ENCODE measurements at places on chromosomes 2 and 18.

GRCh38 chr2:180222644-180223043, 215.5 kb upstream of the CWC22 start:
- no peak for DNase-seq

DNA sequence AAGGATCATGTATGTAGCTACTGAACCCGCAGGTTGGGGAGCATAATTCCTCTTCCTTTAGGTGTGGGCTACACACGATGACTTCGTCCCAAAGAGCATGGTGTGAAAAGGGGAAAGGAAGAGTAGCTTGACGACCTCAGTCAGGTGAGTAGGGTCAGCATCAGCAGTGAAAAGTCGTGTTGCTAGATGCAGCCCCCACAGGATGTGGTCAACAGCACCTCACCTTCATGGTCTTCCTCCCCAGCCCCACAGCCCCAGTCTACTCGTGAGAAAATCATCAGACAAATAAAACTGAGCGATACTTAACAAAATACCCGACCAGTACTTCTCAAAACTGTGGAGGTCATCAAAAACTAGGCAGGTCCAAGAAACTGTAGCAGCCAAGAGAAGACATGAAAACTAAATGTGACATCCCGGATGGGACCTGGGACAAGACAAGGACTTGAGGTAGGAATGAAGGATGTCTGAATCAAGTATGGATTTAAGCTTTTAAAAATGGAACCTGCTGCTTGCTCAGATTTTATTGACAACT, 77.5 kb upstream of the NFATC1 start:
- DNase-seq, result no peak

GRCh38 chr2:88125344-88125923, 2.4 kb downstream of the FABP1 start:
- no peak for DNase-seq

- DNase-seq, result no peak
Observed at GRCh38 chr18:77528872-77529271, 279.2 kb downstream of the GALR1 start.

DNA sequence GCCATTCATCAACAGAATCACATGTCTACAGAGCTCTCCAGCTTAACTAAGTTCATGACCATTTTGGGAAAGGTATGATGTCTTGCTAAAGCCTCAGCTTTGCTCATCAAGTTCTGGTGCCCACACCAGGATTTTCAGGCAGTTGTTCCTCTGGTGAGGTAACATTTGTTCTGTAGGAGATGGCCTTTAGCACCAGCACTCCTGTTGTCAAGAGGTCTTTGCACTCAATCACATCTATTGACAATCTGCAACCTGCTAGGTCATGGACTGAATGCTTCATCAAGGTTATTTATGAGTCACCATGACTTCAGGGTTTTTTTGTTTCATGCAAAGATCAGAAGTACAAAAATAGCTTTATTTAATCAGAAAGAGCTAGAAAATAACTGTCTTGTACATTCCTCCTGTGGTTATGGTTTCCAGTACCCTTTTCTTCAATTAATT, 36.6 kb upstream of the VIT start:
- no peak for DNase-seq

- DNase-seq, result no peak
Observed at GRCh38 chr2:31324016-31324633, 90.2 kb downstream of the EHD3 start.

- DNase-seq, result no peak
Observed at GRCh38 chr2:231810905-231811304, 24.7 kb downstream of the COPS7B start.

- DNase-seq, result no peak
Observed at GRCh38 chr2:31258351-31258750, 24.4 kb downstream of the EHD3 start.

GRCh38 chr2:207768866-207769596, 675 bp downstream of the FZD5 start:
- DNase-seq, result no peak

DNA sequence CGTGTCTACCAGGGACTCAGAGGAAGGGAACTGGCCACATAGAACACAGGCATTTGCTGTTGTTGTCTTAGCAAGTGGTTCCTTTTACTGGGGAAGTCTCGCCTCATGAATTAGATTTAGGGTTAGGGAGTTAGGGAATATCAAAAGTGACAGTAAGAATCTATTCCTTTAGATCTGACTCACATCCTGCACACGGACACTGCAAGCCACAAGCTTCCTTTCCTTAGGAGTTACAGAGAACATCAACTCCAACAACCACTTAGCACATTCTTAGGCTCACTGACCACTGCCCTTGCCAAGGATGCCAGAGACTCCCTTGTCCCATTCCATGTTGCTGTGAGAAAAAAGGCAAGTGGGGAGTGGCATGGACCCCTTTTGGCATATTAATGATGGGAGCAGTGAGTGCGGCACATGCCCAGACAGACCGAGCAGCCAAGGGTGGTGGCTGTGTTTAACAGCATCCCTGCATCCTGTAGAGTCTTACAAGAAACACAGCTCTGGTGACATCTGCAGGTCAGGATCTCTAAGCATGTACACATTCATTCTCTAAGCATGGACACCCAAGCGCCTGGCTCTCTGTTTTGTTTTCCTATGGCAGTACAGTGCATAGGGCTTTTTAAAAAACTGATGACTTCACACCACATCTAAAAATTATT, 745.6 kb upstream of the RAB6C start:
- no peak for DNase-seq

DNA sequence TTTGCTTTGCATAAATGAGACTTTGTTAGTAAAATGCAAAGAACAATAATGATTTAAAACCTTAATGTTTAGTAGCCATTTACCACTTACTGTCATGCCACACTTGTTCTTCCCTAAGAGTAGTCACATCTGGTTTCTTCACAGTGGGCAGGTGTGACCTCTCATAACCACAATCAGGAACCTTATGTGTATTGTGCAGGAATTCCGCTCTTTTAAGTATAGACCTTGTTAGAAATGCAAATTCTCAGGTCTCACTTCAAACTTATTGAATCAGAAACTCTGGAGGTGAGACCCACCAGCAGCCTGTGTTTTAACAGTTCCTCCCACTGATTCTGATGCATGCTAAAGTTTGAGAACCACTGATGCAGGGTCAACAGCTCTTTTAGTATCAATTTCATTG, 518.8 kb upstream of the MEX3C start:
- no peak for DNase-seq

GRCh38 chr2:167212014-167212648, 323.9 kb downstream of the XIRP2 start:
- DNase-seq, result no peak

DNA sequence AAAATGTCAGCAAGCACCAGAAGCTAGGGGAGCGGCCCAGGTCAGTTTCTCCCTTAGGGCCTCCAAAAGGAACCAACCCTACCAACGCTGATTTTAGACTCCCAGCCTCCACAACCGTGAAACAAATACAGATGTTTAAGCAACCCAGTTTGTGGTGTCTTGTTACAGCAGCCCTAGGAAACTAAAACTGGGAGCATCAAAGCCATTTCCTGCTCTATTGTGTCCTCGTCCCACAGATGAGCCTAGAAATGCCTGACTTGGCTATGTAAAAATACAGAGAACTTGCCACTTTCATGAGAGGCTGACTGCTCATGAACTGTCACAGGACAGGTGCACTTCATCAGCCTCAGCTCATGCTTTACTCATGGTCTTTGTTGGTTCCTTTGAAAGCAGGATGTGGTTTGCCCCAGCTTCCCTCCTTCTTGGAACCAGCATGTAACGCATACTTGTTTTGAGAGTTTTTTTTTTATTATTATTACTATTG, 97.6 kb upstream of the SLC39A10 start:
- no peak for DNase-seq

DNA sequence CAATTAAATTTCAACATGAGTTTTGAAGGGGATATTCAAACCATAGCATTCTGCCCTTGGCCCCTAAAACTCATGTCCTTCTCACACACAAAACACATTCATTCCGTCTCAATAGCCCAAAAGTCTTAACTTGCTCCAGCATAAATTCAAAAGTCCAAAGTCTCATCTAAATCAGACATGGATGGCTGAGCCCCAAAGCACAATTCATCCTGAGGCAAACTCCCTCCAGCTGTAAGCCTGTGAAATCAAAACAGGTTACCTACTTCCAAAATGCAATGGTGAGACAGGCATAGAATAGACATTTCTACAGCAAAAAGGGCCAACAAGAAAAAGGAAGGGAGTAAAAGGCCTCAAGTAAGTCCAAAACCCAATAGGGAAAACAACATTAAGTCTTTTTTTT, 245.8 kb downstream of the TTC32 start:
- DNase-seq, result no peak

- DNase-seq, result no peak
Observed at GRCh38 chr2:240926516-240927389, 20.6 kb downstream of the CROCC2 start.

GRCh38 chr2:105309147-105309545, 20.4 kb downstream of the TGFBRAP1 start:
- no peak for DNase-seq

GRCh38 chr18:77366720-77367641, 117.3 kb downstream of the GALR1 start:
- DNase-seq, result no peak

- DNase-seq, result no peak
Observed at GRCh38 chr2:10201201-10201600, 78.7 kb downstream of the RRM2 start.

Measured in esophagus squamous epithelium (tissue), 5 donors.